ENCODE measurements at places on chromosomes 3 and 15. TPM values are rescaled to one million over a fixed set of nuclear protein-coding genes. Genes with fewer than 3 reads are reported as not detected.

The PLSCR5 gene
- not detected for total RNA-seq

GRCh38 chr3:152176241-152176640 is 92.5 kb upstream of the MBNL1 start:
- no peaks in the 10 kb centered on the region for H3K4me1 ChIP-seq
- no peak overlapping the region for H3K4me3 ChIP-seq
- no peaks in the 10 kb centered on the region for H3K36me3 ChIP-seq
- H3K27ac ChIP-seq: no peak overlapping the region
- no peaks in the 10 kb centered on the region for H3K27me3 ChIP-seq
- DNase-seq: no peak

DNA sequence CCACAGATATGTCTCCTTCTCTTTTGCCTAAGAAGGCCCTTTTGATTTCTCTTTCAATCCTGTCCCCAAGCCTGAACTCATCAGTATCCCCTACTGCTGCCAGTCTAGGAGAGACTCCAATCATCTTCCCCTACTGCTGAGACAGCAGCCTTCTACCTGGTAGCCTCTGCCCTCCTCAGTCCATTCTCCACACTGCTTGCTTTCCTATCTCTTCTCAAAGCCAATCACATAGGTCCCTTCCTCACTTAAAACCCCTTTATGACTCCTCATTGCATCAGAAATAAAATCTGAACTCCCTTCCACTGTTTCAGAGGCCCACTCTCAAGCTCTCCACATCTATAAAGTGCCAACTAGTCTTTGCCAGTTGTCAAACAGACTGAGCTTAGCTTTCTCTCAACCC is 1081.8 kb upstream of the CFAP20DC start:
- no peaks in the 10 kb centered on the region for H3K36me3 ChIP-seq
- H3K27ac ChIP-seq: no peak overlapping the region
- DNase-seq: no peak

- H3K27me3 ChIP-seq: no peaks in the 10 kb centered on the region
- H3K27ac ChIP-seq: no peak overlapping the region
- no peaks in the 10 kb centered on the region for H3K36me3 ChIP-seq
- H3K4me3 ChIP-seq: no peak overlapping the region
- peaks cover 3% of the 10 kb centered on the region for H3K4me1 ChIP-seq
Measured at GRCh38 chr3:64673159-64673715, 14.6 kb downstream of the ADAMTS9 start.

DNA sequence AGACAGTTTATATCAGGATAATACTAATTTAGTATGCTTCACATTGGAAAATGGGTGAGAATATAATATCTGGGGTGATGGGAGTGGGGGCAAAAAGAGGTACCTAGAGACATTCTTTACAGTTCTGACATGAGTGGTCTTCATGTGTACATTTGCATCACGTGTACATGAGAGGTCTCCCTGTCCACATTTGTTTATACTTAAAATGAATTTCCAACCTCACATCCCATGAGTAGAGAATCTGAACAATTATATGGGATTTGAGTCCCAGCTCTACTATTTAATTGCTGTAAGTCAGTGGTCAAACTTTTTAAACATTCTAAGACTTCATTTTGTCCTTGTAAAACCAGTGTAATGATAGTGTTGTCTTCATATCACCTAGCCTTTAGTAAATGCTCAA is 408.4 kb downstream of the NAALADL2 start:
- DNase-seq: no peak
- no peak overlapping the region for H3K27ac ChIP-seq
- H3K36me3 ChIP-seq: no peaks in the 10 kb centered on the region
- no peaks in the 10 kb centered on the region for H3K4me1 ChIP-seq

GRCh38 chr3:41920406-41920965 is 41.4 kb downstream of the ULK4 start:
- no peaks in the 10 kb centered on the region for H3K4me1 ChIP-seq
- H3K27ac ChIP-seq: no peak overlapping the region
- no peak for DNase-seq
- no peaks in the 10 kb centered on the region for H3K36me3 ChIP-seq

The CCDC54 gene
- total RNA-seq: not detected

The SNTN gene
- total RNA-seq: not detected

The CYP1A1 gene
- total RNA-seq: not detected

All from uterus (tissue), 4 donors.